ENCODE measurements at places on chromosomes 1 and 21.

DNA sequence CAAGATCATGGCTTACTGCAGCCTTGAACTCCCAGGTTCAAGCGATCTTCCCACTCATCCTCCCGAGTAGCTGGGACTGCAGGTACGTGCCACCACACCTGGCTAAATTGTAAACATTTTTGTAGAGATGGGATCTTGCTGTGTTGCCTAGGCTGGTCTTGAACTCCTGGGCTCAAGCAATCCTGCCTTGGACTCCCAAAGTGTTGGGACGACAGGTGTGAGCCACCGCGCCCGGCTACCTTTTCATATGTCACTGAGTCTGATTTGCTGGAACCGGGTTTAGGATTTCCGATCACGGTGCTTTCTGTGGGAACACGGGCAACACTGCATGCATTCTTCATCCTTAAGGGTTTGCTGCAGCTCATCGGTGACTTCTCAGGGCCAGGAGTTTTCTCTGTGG lies 32.2 kb upstream of the PCBP3 start:
- DNase-seq: no peak

GRCh38 chr1:156229809-156230472 lies 12.0 kb upstream of the BGLAP start:
- no peak for DNase-seq

DNA sequence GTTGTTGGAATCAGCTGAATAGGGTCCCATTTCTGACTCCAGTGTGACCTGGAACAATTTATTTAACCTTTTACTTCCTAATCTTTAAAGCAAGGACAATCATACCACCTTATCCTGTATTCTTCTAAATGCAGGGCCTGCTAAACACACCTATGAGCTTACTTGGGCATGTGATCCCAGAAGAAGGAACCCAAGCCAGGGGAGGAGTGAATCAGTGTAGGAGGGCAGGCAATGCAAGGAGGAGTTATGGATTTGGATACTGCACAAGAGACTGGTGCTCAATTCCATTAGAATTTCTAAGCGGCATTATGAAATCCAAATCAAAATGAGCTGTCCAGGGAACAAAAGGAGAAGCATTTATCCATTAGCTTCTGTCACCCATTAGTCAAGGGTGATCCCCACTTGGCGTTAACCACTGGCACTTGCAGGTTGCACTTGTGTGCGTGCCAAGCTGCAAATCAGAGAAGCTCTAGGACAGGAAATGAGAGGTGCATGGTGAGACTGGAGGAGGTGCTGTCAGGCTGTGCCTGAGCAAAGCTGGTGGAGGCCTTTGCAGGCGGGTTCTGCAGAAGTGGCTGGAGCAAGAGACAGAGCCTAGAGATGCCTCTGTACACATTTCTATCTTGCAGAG lies 297.2 kb upstream of the PLXNA2 start:
- DNase-seq: no peak

DNA sequence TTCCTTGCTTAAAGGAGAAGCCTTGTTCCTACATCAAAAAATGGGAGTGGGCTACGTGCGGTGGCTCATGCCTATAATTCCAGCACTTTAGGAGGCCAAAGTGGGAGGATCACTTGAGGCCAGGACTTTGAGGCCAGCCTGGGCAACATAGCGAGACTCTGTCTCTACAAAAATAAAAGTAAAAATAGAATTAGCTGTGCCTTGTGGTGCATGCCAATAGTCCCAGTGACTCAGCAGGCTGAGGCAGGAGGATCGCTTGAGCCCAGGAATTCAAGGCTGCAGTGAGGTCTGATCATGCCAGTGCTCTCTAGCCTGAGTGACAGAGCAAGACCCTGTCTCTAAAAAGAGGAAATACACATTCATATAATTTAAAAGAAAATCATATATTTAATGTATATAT lies 127.1 kb downstream of the C1orf21 start:
- DNase-seq: no peak

DNA sequence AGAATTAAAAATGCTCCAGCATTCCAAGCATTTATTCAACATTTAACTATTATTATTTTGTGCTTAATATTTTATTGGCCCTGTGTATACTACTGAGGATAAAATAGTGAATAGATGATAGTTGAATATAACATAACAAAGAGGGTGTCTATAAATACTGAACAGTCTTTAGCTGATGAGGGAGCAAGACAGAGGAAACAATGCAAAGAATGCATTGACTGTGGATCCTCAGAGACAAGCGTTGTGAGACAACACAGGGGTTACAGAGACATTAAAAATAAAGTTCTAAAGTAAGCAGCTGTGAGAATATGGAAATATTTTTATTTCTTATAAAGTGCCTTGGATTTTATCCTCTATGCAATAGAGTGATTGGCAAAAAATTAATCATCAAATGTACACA lies 1133.1 kb downstream of the PLA2G4A start:
- no peak for DNase-seq

DNA sequence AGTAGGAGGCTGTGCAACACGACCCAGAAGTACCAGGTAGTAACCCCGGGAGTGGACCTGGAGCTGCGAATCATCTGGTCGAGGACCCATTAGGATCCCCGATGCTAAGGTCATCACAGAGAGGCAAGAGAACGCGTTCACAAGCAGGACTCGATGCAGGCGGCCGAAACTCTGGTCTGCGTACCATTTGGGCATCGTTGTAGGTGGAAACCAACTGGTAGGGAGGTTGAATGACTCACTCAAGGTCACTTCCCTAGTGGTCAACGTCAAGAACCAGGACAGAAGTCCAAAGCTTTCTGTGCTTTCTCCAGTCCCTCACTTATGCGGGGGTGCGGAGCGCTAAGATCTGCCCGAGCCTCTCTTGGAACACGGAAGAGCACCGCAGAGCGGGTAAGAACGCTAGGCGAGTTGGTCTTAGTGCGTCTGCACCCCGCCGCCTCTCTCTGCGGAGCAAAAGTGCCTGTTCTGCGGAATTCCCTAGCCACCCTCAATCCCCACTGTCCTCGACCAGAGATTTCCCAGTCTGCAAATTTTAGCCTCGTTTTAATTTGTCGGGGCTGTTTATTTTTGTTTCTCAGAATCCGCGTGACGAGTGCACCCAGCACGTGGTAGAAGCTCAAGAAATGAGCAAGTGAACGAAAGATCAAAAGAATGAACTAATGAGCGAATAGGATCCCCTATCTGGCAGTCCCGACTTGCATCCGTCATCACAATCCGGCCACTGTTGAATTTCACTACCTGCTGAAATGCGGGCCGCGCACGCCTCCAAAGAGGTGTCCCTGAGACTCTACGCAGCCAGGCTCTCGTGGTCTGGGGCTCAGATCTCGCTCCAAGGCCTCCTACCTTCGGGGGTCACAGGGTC lies 12.2 kb downstream of the HLX start:
- DNase-seq: no peak

DNA sequence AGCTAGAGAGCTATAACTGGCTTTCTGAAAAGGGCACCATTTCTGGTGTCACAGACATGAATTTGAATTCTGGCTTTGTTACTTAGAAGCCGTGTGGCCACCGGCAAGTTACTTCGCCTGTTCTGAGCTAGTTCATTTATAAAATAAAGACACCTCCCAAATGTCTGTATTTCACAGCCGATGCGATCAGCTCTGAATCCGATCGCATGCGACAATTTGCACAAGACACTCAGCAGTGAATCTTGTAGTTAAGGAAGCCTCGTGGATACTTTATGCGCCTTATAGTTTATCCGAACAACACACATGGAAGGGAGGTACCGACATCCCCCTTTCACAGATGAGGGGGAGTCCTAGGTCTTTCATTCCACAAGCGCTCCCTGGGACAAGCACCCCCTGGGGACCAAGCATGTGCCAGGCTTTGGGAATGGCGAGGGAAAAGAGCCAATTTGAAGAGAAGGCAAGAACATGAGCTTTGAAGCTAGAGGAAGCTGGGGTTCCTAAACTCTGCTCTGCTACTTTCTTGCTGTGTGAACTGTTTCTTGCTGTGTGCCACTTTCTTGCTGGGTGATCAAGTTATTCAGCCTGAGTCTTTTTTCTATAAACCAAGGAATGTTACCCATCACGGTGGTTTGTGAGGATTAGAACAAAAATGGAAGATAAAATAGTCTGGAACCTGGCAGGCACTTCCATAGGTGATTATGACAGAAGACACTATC lies 3.9 kb downstream of the ID3 start:
- DNase-seq: no peak

DNA sequence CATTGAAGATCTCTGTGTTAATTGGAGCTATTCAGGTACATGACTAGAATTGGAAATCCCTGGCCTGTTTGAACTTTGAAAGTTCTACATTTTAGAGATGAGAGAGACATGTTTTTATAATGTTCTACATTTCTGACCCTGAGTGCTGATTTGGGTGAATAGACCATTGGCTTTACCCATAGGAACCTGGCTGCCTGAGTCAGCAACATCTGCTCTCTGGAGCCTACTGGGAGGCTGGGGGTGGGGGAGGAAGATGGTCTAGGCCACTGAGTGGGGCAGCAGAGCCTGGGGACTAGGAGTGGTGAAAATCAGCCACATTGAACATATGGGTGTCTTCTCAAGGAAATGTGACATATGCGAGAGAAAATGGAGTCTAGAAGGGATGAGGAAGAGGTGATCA lies 1.4 kb upstream of the VANGL1 start:
- DNase-seq: no peak

DNA sequence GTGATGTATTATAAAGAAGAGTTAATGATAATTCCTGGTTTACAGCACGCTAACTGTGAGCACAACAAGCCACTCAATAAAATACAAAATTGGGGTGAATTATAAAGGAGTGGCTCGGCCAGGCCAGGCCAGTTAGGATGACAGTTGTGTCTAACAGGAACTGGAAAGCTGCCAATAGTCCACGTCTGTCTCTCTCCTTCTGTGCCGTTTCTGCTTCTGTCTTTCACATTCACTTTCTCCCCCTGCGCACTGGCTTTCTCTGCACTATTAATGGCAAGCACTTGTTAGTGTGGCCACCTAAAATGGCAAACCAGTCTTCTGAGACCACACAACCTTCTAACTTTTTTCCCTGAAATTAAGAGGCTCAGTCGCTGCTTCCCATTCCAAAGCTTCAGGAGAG lies 394.3 kb downstream of the NTNG1 start:
- DNase-seq: no peak

DNA sequence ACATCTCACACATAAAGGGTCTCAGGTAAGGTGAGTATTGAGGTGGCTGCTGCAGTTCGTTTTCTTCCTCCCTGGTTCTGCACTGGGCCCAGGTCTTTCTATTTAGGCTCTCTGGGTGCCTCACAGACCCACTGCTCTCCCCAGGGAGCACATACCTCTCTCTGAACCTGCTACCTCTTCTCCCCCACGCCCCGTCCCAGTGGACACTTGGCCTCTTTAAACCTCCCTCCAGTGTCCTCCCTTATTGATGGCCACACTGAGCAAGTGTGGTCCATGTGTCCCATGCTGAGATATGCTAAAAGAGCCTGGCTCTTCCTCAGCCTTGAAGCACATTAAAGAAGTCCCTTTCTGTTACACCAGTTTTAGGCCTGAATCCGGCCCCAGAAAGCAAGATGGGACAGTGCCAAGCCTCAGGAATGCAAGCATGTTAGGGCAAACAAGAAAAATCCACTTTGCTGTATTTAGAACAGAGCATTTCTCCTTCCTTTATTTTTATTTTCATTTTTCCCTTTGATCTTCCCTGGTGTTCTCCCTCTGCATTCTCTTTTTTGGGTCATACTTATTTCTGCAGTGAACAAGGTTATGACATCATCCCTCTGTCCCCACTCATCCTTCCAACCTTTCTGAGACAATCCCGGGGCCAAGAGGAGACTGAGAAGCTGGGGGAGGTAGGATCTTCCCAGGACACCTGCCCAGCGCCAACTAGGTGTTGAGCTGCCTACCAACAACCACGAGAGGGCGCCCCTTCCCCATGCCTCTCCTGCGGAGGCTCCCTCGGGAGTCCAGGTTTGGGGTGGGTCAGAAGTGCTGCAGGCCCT lies 5.0 kb upstream of the CHI3L2 start:
- peak; percentile 86 for DNase-seq

- no peak for DNase-seq
These were observed 5.7 kb downstream of the WNT4 start for GRCh38 chr1:22137004-22137720.

DNA sequence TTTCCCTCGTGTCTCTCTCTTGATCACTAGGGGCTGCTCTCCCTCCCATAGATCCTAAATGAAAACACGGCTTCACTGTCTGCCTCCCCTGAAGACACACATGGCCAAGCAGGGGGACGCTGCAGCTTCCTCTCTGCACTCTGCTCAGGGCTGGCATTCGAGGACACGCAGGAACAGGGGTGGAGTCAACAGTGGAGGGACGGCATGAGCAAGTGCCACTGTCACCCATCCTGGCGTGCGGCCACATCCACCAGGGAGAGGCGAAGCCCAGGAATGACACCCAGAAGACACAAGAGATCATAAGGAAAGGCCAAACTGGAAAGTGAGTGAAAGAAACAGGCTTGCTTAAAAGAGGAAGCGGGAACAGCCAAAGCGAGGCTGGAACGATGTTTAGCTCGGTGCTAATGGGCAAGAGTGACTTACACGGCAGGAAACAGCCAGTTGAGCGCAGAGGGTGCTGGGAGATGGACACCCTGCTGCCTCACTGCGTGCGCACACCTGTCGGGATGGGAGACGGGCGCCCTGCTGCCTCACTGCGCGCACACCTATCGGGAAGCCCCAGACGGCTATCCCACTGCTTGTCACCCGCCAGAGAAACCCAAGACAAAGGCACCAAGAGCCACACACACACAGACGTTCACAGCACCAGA lies 13.6 kb upstream of the C1QTNF12 start:
- DNase-seq: no peak

DNA sequence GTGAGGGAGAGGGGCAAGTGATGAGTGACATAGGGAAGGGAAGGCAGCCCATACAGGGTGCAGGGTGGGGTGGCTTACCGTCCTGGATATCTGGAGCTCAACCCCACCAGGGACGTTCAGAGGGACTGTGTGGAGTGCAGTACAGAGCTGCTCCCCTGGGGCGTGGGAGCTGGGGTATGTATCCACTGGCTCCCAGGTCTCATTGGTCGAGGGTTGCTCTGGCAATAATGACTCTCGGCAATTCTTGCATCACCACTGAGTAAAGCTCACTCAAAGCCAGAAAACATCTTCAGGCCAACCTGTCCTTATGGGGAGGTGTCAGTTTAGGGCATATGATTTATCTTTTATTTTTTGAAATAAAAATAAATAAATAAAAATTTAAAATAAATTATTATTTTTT lies 43.2 kb upstream of the RUNX3 start:
- DNase-seq: no peak

DNA sequence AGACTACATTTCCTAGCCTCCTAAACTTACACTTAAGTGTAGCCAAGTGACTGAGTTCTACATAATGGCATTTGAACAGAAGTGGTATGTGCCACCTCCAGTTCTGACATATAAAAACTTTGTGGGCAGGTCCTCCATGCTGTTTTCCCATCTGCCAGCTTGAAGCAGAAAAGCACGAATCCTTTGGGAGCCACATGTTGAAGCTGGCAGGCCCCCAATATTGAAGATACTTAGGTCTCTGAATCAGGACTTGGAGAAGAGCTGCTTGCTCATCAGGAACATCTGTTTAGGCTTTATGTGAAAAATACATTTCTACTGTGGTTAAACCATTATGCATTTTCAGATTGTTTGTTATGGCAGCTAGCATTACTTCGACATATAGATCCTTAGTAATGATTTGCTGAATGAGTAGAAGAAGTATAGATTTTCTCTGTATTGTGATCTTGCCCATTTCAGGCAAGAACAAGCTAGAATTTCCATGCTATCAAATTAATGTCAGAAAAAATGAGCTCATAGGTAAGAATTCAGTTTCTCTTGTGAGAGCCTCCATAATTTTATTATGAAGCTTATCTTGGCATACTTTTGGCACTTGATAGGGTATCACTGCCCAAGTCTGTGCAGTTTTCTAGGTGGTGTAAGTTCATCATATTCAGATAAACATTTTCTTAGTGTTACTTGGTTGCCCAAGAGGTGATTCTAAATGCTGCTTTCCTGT lies 68.4 kb downstream of the GDAP2 start:
- no peak for DNase-seq
